Activated CD4-positive, alpha-beta T cell treated with anti-CD3 and anti-CD28 coated beads for 36 hours (primary cell): ENCODE measurements at places on chromosomes 3 and 15. TPM values are rescaled to one million over a fixed set of nuclear protein-coding genes. Genes with fewer than 3 reads are reported as not detected.

- no peak for DNase-seq
Measured at GRCh38 chr3:57752307-57752706, 3.8 kb upstream of the SLMAP start.

- no peak for DNase-seq
Measured at GRCh38 chr3:31284776-31285175, 247.9 kb upstream of the STT3B start.

- DNase-seq: no peak
Measured at GRCh38 chr3:160330109-160330508, 68.9 kb downstream of the IFT80 start.

The ARHGAP31 gene
- total RNA-seq: 9.2 TPM
